ENCODE measurements at places on chromosomes 6 and 20.

- DNase-seq = no peak
Observed at GRCh38 chr6:139175389-139175948, 40.6 kb downstream of the HECA start.

GRCh38 chr6:43956478-43956877 is 170.8 kb downstream of the MRPL14 start:
- no peak for DNase-seq

GRCh38 chr6:151677404-151677803 is 130.1 kb upstream of the ESR1 start:
- DNase-seq = no peak

DNA sequence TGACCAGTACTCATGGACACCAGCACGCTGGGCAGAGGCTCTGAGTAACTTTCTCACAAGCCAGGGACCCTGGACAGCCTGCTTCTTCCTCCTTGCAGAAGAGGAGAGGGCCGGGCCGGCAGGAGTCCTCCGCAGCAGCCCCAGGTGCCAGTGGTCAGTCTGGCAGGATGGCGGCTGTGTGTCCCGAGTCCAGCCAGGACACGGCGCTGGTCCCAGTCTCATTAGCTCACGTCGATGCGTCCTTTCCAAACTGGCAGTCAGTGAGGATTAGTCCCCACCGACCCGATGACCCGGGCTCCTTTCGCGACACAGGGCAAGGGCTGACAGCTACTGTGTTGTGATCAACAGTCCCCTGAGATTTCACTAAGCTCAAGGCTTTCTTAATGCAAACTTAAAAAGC is 267.0 kb downstream of the TAF4 start:
- no peak for DNase-seq

GRCh38 chr6:6545616-6546317 is 42.8 kb upstream of the LY86 start:
- DNase-seq = no peak

- no peak for DNase-seq
Observed at GRCh38 chr20:50930976-50931305, 296 bp downstream of the ADNP start.

GRCh38 chr6:137188855-137189254 is 15.4 kb upstream of the IL22RA2 start:
- no peak for DNase-seq

GRCh38 chr20:16551607-16552006 is 21.6 kb downstream of the KIF16B start:
- no peak for DNase-seq

DNA sequence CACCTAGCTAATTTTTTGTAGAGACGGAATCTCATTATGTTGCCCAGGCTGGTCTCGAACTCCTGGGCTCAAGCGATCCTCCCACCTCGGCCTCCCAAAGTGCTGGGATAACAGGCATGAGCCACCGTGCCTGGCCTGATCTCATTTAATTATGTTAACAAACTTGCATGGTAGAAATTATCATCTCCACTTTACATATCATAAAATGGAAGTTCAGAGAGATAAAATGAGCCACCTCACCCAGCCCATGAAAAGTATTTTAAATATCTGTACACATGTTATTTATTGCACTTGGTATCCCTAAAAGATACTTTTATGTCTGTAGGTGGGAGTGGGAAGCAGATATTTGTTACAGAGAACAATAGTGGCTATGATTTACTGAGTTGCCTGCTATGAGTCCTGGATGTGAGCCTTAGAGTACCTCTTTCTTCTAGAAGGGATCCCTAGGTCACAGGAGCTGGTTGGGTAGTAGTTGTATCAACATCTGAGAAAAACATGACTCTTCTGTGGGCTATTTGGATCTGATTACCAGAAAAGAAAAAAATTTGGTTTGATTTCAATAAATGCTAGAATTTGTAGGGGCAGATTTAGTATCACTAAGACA is 52.4 kb upstream of the EIF2S2 start:
- DNase-seq = no peak

GRCh38 chr6:36662380-36662779 is 16.1 kb upstream of the CDKN1A start:
- no peak for DNase-seq

GRCh38 chr6:63764318-63764916 is 128.8 kb downstream of the PHF3 start:
- DNase-seq = no peak

- DNase-seq = no peak
Observed at GRCh38 chr6:84449220-84449619, 221.8 kb upstream of the CEP162 start.

All from cerebellar nuclear complex (tissue), 1 donor.